ENCODE measurements at places on chromosomes 6 and 20.

- DNase-seq: no peak
These were observed 24.4 kb downstream of the GNAS-AS1 start for GRCh38 chr20:58826271-58826670.

GRCh38 chr6:49151461-49151860 lies 311.6 kb downstream of the MMUT start:
- DNase-seq: no peak

DNA sequence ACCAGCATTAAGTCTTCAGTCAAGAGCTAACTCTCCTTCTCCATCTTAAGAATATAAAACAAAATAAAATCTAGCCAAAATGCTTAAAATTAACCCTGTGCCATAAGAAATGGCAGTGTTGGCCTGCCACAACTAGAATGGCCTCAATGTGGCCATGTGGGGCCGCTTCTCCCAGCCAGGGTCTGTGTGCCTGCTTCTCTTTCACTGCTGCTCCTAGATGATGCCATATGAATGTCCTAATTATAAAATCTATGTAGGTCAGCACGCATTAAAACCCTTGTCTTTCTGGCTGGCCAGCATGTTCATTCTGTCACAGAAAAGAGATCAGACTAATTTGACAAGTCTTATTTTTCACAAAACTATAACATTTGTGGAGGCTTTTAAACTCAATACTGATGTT lies 102.6 kb downstream of the C6orf118 start:
- no peak for DNase-seq

GRCh38 chr6:31203345-31203979 lies 33.0 kb upstream of the POU5F1 start:
- peak; percentile 96 for DNase-seq

DNA sequence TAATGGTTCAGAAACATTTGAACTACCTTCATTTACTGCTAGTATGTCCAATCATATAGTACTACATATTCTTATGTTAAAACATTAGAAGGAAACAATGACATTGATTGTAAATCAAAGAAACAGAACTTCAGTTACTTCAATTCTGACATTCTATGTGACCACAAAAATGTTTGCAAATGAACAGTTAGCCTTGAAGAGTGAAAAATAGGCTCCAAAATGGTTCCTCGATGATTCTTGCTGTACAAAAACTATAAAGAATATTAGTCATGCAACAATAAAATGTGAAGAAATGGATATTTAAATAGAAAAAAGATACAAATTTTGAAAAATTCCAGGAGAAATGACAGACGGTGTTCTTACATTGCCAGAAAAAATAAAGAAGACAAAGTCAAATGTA lies 686.9 kb downstream of the BCKDHB start:
- no peak for DNase-seq

DNA sequence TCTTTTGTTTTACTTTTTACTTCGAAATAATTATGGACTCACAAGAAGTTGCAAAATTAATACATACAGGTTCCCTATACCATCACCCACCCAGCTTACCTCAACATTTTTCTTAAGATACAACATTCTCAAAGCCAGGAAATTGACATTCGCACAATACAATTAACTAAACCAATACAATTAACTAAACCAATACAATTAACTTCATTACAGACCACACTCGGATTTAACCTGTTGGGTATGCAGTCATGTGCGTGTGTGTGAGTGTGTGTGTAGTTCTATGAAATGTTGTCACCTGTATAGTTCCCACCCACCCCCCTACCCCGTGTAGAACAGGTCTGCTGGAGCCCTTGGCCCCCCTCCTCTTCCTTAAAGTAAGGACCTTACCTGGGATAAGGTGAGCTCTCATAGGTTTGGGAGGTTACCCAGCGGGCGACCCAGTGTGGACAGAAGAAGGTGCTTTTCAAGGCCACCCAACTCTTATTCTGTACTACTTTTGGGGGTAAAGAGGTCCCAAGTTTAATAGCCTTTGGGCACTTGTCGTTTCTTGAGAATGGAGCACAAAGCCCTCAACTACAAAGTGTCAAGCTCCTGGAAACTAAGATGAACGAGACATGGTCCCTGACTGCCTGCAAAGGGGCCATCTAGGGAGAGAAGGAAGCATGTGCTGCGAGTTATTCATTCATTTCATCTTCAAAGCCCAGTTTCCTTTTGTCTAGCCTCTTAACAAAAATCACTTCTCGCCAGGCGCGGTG lies 544 bp upstream of the STK38 start:
- DNase-seq: peak; percentile 77

- no peak for DNase-seq
These were observed 222.9 kb downstream of the PREX1 start for GRCh38 chr20:48604936-48605335.

DNA sequence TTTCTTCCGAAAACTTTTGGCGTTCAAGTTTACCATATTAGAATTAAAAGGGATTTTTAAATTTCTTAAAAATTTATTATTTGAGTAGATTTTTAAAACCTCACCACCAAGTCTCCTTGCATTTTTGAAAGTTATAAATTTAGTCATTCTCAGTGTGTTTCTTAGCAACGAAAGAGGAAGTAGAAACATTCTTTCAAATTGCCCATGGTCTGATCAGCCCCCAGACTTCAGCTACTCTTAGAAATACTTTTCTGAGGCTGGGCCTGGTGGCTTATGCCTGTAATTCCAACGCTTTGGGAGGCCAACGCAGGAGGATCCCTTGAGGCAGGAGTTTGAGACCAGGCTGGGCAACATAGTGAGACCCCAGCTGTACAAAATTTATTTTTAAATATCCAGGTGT lies 15.1 kb upstream of the RTF2 start:
- no peak for DNase-seq

DNA sequence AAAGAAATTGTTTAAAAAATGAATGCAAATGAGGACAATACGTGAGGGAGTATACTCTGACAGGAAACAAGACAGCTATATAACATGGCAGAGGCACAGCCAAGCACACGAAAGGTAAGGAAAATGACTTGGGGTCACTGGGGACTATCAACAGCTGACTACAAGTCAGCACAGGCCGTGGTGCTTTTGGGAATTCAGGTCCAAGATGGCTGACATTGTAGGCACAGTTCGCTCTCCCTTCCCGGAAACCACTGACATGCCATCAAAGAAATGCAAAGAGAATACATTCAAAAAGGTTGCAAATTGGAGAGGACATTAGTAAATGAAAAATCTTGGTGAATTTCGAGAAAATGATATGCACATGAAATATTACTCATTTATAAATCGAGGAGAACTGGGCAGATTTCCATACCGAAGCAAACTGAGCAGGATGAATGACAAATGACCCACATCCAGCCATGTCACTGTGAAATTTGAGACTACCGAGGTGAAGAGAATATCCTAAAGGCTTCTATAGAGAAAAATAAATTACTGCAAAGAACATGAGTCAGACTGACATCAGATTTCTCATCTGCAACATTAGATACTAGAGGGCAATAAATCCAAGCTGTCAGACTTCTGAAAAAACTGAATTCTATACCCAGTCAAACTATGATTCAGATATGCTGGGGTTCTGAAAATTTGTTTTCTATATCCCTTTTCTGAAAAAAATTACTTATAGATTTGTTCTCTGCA lies 391.1 kb downstream of the BTBD9 start:
- no peak for DNase-seq

- no peak for DNase-seq
These were observed 22.3 kb upstream of the SAYSD1 start for GRCh38 chr6:39137245-39137644.

DNA sequence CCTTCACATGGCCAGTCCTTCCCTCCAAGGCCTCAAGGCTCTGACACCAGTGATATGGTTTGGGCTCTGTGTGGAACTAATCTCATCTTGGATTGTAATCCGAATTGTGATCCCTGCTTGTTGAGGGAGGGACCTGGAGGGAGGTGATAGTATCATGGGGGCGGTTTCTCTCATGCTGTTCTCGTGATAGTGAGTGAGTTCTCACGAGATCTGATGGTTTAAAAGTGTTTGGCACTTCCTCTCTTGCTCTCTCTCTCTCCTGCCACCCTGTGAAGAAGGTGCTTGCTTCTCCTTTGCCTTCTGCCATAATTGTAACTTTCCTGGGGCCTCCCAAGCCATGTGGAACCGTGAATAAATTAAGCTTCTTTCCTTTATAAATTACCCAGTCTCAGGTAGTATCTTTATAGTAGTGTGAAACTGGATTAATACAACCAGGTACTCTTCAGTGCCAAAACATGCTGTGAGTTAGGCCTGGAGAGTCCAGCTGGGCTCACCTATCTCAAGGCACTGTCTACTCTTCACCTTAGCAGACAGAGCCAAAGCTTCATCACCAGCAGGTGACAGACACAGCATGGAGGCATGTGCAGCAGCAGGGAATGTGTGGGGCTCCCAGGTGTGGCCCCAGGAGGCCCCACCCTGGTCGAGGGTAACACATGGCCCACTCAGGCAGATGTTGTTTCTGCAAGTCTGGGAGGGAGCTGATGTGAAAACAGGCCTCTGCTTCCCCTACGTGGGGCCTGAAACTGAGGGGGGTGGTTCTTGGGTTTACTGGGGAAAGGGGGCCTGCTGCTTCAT lies 97.5 kb upstream of the CDYL start:
- DNase-seq: no peak

DNA sequence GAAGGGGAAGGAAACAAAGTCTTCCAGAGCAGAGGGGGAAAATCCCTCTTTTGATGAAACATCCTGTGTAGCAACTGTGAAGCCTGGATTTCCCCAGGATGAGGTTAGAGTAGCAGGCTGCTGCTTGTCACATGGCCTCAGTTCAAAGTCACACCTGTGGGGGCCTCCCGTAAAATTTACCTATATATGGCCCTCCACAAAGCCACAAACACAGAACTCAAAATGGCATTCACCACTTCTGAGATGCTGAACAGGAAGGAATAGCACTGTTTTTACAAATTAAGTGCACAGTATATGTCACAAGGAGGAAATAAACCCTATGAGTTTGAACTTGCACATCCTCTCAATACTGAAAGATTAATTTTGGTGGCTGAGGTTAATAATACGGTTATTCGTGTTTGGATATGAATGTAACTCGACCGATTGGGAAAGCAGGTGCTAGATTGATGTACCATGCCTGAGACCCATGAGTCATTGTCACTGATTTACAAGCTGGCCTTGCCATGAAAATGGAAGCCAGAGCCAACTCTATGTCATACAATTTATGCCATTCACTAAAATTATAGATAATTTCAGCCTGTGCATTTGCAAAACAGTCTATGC lies 70.6 kb downstream of the SGK1 start:
- no peak for DNase-seq

DNA sequence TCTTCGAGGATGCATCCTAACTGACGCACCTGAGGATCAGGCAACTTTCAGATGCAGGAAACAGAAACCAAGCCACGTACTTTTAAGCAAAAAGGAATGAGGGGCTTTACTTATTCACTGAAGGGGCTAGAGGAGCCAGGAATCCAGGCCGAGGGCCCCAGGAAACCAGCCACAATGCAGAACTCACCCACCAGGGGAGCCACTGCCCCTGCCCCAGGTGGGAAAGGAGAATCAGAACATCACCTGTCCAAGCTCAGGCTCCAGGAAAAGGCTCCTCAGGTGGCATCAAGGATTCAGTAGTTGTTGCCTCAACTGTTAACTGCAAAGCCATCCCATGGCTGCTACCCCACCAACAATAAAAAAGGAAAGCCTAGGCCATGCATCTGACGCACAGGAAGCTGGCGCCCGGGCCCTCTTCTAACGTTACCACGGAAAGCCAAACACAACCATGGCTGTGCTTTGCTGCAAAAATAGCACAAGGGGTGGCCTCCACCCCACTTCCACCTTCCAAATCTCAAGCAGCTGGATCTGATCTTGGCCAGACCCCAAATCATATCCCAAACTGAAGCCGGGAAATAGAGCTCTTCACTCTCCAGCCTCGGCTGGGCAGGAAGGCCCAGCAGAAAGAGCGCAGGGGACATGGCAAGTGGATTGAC lies 121.0 kb downstream of the PREX1 start:
- no peak for DNase-seq

GRCh38 chr6:154550779-154551178 lies 40.3 kb upstream of the CNKSR3 start:
- no peak for DNase-seq

DNA sequence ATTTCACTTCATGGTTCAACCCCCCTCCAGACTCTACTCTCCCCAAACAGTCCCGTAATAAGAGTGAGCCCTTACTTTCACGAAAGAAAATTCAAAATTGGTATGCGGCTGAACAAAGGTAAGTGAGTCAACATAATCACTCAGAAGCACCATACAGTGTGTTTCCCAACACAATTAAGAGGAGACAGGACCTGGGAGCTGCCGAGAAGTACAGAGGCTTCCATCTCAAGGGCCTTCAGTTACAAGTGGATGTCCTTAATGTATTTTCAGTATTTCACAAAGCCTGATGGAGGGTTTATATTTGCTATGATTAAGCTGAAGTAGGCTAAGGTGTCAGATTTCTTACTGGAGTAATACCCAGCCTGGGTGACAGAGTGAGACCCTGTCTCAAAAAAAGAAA lies 51.1 kb downstream of the MYO6 start:
- DNase-seq: no peak

DNA sequence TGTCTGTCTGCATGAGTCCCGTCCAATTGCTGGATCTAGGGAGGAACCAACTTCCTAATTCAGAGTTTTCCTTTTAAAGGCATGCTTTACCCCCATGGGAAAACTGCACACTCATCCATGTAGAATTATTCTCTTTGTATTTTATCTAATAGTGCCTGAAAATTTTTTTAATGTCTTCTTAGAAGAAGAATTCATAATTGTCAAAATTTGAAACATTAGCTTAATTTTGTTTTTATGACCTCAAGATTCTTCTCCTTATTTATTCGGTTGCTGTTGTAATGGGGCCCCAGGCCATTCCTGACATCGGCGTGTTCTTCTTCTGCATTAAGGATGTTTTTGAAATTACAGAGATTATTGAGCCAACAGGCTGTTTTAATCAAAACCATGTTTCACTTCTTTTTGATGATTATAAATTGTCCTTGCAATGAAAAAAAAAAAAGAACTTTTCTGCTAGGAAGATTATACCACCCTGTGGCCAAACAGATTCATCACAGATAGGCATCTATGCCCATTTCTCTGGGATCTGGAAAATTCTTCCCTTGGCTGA lies 100.3 kb downstream of the ZNF217 start:
- DNase-seq: no peak

DNA sequence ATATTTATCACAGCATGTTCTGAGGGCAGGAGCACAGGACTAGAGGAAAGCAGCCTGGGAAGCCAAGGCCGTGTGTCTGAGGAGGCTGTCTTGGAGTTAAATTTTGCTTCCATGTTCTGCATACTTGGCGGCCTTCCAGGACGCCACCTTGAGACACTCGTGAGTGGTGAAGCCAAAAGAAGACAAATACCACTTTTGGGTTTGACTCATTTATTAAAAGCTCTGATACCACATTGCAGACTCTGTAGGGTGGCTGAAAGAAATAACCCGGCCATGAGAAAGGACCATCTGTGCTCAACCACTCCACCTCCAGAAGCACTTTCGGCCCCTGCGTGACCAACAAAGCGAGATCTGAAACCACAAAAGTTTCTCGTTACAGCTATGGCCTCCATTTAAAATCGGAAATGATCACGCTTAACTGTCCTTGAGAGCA lies 120.0 kb downstream of the TMEM242 start:
- no peak for DNase-seq

DNA sequence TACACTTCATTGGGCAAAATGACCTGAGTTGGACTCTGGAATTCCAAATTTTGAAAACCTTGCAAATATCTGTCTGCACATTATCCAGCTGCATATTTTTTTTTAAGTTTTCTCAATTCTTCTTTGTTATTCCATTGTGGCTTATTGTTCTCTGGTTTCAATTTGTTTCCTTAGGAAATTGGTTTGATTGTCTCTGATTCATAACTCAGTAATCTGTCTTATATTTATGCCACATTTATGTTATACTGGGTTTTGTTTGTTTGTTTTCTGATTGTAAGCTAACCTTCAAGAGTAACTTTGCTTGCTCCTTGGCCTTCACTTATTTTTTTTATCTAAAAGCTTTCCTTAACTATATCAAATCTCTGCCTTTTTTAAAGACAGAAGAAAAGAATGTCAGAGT lies 193.3 kb upstream of the PLCB4 start:
- no peak for DNase-seq

Data from NCI-H146 (cell line).